ENCODE measurements at places on chromosomes 1 and 21. TPM values are rescaled to one million over a fixed set of nuclear protein-coding genes. Genes with fewer than 3 reads are reported as not detected.

DNA sequence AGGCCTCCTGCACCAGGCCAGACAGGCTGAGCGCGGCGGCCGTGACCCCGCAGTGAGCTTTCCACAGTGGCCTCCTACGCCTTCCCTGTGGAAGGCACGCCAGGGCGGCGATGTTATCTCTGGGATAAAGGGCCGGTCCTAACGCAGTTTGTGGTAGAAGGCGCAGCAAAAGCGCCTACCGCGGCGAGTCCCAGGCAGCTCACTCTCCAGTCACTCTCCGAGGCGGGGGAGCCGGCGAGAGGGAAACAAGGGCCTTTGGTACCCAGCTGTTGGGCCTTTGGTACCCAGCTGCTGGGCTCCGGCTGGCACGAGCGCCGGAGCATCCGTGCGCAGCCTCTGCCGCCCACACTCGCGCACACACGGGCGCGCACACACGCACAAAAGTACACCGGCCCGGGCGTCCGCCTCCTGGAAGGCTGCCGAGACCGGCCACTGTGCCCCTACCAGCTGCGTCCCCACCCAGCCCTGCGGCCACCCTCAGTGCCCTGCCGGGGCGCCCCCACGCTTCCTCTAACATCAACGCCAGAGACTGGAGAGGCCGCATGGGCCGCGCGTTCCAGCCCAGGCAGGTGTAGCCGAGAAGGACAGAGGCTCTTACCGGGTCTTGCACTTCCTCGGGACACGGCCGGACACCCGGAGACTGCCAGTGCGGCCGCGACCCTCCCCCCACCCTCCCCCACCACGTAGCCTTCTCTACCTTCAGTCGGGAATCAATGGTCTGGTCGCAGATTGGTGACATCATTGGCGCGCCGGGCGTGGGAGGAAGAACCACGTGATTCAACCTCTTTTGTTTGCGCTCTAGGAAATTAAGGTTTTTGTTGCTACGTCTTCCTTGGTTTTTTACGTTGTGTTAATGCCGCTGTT is 19.5 kb upstream of the ADAR start:
- peak; percentile 92 for DNase-seq
- H3K27me3 ChIP-seq, result no peaks in the 10 kb centered on the region
- H3K27ac ChIP-seq, result peak overlapping the region; percentile 89
- H3K36me3 ChIP-seq, result no peaks in the 10 kb centered on the region
- H3K4me1 ChIP-seq, result peaks cover 6% of the 10 kb centered on the region

Gene NEGR1
- 1.1 TPM for total RNA-seq

Gene IGFN1
- 1.3 TPM for total RNA-seq

DNA sequence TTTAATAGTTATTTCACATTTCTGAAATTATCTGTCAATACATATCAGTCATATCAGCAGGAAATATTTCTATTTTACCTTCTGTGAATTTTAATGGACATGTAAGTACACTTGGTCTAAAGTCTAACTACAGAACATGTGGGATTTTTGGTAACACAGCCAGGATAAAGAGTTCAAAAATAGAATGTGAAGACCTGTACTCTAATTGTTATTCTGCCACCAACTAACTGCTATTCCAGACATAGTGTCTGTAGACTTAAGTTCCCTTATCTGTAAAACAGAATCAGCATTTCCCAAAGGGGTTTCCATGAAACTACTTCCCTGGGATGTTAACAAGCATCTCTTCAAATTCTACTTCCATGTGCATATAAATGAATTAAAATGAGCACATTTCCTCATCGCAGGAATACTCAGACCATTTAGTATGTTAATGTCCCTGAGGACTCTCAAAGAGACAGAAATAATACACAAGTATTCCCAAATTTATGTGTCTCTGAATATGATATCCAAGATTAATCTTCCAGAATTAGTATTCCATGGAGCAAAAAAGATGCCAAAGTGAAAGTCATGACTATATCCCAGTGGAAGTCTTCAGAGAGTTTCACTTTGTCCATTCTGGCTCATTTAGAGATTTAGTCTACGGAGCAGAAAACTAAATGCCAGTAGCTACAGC is 325.6 kb downstream of the NEGR1 start:
- H3K36me3 ChIP-seq, result no peaks in the 10 kb centered on the region
- H3K27me3 ChIP-seq, result no peaks in the 10 kb centered on the region
- H3K4me3 ChIP-seq, result no peak overlapping the region
- H3K4me1 ChIP-seq, result no peaks in the 10 kb centered on the region
- no peak for DNase-seq
- no peak overlapping the region for H3K27ac ChIP-seq

GRCh38 chr1:182147136-182147820 is 85.8 kb upstream of the ZNF648 start:
- H3K4me3 ChIP-seq, result no peak overlapping the region
- no peak for DNase-seq
- no peaks in the 10 kb centered on the region for H3K36me3 ChIP-seq
- no peaks in the 10 kb centered on the region for H3K27me3 ChIP-seq

Gene SLFNL1
- 0.26 TPM for total RNA-seq

- no peaks in the 10 kb centered on the region for H3K36me3 ChIP-seq
- H3K4me1 ChIP-seq, result peaks cover 8% of the 10 kb centered on the region
Observed at GRCh38 chr1:225477296-225477911, 49.6 kb upstream of the LBR start.

Data from adrenal gland (tissue), 19 donors.